ENCODE measurements at places on chromosomes 2 and 18.

DNA sequence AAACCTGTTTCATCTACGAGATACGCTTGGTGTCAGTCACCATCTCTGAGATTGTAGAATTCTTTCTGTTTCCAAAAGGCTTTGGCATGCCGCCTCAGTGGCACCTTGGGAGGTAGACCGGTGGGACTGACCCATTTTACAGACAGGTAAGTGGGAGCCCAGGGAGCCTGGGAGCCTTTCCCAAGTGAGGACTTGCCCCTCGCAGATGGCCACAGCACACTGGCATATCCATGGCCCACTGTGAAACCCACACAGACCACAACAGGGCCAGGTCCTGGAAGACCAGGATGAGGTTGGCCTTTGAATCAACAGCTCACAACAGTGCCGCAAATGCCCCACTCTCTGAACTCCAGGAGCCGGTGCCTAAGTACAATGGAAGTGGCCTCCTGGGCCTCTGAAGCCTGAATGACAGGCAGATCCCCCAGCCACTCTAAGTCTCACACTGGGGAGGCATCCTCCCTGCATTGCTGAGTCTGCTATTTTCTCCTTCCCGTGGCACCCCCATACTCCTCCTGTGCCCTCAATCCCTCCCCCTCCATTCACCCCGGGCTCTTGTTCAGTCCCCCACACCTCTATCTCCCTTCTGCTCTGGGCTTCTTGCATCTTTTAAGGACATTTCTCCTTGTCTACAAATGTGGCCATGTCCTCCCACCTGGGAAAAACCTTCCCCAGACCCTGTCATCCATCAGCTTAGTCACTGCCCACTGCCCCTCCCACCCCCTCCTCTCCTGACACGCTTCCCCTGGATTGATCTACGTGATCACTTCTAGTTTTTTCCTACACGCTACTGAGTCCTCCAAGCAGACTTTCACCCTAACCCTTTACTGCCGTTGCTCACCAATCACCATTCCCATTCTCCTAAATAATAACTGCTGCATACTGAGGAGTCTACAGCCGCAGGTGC lies 26.2 kb downstream of the CENPA start:
- DNase-seq = no peak

GRCh38 chr2:98468621-98469236 lies 24.1 kb downstream of the INPP4A start:
- no peak for DNase-seq

DNA sequence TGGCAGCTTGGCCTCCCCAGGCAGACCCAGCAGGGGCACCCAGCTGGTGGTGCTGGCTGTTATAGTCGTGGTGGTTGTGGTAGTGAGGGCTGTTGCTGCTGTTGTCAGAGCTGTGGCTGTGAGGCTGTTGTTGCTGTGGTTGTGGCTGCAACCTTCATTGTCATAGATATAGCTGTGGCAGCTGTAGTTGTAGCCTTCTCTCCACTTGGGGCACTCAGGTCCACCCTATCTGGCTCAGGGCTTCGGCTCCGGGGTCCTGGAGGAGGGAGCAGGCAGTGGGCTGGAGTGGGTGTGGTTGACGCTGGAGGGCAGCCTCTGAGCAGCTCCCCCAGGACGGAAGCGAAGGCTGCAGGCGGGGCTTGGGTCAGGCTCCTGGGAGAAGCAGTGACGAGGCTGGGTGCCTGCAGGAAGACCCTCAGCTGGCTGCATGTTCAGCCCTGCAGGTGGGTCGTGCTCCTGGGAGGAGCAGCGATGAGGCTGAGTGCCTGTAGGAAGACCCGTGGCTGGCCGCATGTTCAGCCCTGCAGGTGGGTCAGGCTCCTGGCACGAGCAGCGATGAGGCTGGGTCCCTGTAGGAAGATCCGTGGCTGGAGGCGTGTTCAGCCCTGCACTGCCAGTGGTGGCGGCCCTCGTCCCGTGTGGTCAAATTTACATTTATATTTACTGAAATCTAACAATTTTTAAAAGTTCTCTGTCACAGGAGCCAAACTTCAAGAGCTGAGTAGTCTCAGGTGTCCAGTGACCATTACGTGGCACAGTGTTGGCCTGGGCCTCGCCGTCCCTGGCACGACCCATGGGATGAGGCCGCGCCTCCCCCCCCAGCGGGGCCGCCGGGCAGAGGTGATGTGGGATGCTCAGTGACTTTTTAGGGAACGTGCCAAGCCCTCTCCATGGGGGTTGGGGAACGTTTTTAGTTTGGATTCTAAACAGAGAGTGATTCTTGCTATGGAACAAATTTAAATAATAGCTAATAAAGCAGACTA lies 79.2 kb upstream of the PXDN start:
- no peak for DNase-seq

GRCh38 chr18:7927119-7927518 lies 360.0 kb downstream of the PTPRM start:
- no peak for DNase-seq

DNA sequence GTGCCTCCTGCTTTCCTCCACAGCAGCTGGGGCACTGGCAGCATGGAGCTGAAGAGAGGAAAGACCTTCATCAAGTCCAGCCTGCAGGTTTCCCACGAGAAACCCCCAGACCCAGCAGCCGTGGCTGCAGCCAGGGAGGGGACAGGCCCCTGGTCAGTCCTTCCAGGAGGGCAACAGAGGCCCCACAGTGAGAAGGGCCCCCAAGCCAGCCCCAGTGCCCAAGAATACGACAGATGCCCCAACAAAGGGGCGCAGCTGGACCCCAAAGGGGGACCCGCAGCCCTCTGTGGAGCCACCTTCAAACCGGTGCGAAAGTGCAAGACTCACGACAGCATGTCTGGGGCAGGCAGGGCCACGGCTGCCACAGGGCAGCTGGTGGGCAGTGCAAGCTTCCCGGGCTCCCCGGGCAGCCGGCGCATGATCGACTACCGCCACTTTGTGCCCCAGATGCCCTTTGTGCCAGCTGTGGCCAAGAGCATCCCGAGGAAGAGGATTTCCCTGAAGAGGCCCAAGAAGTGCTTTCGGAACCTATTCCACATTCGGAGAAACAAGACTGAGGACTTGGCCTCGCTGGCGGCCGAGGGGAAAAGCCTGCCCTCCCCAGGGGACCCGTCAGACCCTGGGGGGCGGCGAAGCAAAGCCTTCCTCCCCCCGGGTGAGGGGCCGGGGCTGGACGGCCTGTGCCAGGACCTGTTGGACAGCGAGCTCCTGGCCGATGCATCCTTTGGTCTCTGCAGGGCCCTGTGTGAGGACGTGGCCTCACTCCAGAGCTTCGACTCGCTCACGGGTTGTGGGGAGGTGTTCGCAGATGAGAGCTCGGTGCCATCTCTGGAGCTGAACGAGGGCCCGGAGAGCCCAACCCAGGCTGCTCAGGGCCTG lies 6.9 kb downstream of the AMER3 start:
- no peak for DNase-seq

DNA sequence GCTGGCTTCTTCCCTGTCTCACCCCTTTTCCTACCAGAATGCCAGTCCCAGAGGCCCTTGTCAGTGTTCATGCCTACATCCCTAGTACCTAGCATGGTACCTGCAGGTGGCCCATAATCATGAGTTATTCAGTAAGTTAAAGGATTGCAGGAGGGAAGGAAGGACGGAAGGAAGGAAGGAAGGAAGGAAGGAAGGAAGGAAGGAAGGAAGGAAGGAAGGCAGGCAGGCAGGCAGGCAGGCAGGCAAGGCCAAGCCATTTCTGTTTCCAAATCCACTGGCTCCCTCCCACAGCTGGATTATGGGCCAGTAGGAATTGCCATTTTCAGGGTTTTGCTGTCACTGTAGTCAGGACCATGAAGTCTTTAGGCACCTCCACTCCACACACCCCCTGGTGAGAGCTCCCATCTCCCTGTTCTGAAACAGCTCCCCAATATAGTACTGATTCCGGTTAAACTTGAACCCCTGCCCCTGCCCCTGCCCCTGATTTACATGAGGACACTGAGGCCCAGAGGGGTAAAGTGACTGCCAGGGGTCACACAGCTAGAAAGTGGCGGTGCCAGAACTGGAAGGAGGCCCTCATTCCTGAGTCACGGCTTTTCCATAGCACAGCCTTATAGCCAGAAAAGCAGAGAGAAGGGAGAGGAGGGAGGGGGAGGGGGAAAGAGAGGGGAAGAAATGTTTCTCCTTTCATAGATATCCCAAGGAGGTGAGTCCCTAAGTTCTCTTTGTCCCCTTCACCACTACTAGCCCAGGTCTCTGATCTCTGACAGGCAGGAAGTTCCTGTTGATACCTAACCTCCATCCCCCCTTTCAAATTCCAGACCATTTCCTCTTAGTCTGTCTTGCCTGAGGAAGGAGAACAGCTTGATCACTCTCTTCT lies 12.2 kb upstream of the TNS1 start:
- no peak for DNase-seq

- no peak for DNase-seq
These were observed 4.8 kb upstream of the CAPN14 start for GRCh38 chr2:31222071-31222470.

DNA sequence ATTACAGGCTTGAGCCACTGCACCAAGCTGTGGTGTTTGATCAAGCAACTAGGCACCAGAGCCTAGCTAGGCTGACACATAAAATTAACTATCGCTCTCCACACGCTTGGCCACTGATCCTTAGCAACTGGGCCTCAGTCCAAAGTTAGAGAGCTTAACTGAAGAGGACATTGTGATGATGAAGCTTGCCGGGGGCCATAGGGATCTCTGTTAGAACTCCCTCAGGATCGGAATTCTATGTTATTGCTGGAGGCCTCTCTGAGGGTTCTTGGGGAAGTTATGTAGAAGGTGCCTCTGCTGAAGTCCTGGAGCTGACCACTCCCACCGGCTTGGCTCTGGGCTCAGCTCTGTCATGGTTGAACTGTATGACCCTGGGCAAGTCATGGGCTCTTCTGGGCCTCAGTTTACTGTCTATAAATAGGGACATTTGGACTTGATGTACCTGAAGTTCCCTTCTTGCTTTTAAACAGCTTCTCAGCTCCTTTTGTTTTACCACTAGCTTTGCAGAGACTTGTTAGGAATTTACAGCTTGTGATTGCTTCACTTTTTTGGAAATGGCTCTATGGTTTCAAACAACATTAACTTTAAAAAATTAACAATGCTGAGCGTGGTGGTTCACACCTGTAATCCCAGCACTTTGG lies 44.1 kb downstream of the GATA6 start:
- DNase-seq = no peak

- DNase-seq = peak; percentile 45
These were observed 819 bp downstream of the ANKRD44 start for GRCh38 chr2:197309691-197310231.

DNA sequence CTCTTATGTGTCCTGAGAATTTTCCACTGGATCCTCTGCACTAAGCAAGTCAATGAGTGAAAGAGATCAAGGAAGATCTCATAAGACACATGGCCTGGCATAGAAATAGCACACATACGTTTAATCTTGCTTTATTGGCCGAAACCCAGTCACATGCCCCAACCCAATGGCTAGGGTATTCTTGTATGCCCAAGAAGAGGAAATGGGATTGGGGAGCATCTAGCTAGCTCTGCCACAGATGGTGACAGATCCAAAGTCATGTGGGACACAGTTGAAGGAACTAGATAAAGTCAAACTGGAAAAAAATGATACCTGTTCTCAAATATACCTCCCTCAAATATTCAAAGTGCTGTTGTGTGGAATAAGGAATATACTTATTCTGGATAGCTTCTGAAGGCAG lies 74.7 kb downstream of the CD28 start:
- no peak for DNase-seq

GRCh38 chr2:69499966-69500365 lies 62.7 kb upstream of the NFU1 start:
- no peak for DNase-seq

DNA sequence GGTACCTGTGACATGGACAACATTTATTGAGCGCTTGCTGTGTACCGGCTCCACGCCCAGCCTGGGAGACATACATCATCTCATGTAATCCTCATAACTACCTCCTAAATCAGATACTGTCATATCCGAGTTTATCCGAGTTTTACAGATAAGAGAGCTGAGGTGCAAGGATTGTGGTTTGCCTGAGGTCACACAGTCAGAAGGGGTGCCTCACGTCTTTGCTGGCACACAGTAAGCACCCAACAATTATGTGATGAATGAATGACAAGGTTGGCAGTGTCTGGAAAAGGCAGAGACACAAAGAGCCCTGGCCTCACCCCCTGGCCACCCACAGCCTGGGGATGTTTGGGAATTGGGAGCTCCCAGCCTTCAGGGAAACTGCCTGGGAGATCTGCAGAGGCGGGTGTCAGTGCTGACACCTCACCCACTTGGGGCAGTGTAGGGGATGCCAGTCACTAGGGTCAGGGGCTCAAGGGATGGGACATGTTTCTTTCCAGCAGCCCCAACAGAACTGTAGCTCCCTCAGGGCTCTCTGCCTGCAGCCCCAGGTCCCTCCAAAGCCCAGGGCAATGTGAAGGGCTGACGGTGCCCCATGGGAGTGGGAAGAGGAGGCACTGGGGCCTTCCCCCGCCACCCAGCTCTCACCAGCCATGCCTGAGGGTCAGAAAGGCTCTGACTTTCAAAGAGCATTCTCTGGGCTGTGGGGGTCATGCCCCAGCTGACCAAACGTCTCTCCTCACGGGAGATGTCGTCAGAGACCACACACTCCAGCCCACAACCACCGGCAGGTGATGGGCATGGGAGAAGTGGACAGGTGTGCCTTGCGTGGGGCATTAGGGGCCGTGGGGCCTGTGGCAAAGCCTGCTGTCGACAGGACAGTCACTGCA lies 157.5 kb downstream of the ZFP36L2 start:
- no peak for DNase-seq

GRCh38 chr2:203732092-203732952 lies 25.9 kb downstream of the CD28 start:
- no peak for DNase-seq

DNA sequence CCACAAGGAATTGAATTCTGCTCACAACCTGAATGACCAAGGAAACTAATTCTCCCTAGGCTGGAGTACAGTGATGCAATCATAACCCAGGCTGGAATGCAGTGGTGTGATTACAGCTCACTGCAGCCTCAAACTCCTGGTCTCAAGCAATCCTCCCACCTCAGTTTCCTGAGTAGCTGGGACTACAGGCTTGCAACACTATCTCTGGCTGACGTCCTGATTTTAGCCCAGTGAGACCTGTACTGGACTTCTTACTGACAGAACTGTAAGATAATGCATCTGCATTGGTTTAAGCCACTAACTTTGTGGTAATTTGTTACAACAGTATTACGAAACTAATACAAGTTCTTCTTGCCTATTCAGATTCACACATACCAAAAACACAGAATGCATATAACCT lies 9.5 kb upstream of the KDSR start:
- no peak for DNase-seq

DNA sequence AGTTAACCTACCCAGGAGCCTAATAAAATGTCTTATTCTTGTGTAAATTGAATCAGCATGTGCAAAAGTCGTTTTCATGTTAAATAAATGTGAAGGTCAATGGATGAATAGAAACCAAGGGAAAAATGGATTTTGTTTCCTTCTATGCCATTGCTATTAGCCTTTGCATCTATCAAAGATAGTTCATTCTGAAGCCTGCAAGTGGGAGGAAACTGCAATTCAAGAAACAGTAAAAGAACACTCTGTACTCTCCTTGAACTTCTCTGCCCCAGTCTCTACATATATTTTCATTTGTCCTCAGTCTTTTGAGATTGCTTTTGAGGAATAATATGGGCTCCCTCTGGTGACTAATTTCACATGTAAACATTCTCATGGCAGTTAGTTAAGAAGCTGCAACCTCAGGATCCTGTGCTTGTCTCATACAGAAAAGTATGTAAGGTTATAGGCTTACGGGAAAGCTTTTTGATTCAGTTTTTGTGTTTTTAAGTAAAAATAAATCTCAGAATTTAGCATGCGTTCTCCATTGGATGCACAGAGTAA lies 1590.0 kb upstream of the LRRTM1 start:
- DNase-seq = no peak

Measured in stimulated activated CD8-positive, alpha-beta memory T cell treated with anti-CD3 and anti-CD28 coated beads, Interleukin-4, amount 100 ng/mL, for 4 hours (primary cell).